ENCODE measurements at places on chromosomes 4 and X.

- no peak for DNase-seq
Measured at GRCh38 chr4:1856943-1857699, 1.2 kb upstream of the LETM1 start.

DNA sequence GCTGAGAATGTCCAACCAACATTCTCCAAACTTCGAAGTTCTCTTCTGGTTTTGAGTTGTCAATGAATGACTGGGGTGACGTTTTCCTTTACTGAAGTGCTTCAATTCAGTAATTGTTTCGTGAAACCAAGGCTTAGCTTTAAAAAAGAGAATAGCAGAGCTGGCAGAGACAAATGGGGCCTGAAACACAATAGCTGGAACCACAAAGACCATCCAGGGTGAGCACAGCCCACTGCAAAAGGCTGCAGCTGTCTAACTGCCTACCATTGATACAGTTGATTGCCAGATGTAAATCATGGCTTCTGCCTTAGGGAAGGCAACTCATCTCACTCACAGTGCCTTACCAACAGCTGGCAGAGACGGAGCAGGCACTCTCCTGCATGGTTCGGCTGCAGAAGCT lies 78.7 kb upstream of the ZNF518B start:
- DNase-seq: no peak

DNA sequence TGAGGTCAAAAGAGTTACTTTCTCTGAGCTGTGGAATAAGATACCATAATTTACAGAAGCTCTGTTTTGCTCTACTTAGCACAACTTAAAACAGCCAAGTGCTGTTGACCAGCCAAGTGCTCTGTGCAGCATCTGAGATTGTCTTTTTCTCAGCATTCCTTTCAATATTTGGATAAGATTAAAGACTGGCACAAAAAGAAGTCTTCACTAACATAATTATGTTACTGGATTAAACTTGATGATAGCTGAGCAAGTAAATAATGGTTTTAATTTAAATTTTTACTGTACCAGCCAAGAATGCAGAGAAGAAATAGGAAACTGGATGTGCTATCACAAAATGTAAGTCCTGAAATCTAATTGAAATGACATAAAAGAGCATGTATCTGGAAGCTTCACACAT lies 60.4 kb downstream of the NPY2R start:
- DNase-seq: no peak

DNA sequence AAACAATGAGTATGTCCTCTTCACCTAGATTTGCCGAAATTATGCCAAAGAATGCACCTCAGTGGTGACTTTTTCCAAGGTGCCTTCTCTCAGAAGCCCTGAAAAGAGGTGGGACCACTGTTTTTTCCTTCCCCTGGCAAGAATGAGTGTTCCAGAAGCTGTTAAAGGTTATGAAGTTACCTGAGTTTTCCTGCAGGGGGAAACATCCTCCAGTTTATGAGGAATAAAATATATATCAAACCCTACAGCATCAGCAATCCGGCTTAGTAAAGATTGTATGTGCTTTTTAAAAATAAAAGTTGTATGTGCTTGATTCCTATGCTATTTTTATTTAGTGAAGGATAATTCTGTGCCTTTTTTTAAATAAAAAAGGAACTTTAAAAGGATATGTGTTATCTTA lies 73.3 kb downstream of the RBM46 start:
- no peak for DNase-seq

DNA sequence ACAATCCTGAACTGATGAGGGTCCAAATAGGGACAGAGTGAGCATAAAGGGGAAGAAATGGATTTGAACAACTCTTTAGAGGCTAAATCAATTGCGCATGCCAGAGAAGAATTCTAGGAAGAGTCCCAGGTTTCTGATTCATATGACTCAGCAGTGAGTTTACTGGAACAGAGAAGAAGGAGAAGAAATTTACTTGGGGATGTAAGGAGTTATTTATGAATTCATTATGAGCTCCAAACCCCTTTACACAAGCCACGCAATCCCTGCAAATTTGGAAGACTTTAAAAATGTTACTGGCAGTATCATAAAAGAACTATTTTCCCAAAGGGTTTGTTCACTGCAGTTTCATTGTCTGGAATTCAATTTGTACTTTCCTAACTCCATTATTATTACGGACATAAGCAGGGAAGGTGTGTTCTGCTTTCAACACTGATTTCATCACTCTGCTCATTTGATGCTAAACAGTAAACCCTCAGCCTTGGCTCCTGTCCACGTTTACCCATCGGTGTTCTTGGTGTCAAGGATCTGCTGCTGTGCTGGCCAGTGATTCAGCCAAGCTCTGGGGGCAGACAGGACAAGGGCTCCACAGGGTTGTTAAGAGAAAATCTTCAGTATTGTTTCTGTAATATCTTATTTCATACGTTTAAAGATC lies 273.7 kb downstream of the HNRNPD start:
- DNase-seq: no peak

DNA sequence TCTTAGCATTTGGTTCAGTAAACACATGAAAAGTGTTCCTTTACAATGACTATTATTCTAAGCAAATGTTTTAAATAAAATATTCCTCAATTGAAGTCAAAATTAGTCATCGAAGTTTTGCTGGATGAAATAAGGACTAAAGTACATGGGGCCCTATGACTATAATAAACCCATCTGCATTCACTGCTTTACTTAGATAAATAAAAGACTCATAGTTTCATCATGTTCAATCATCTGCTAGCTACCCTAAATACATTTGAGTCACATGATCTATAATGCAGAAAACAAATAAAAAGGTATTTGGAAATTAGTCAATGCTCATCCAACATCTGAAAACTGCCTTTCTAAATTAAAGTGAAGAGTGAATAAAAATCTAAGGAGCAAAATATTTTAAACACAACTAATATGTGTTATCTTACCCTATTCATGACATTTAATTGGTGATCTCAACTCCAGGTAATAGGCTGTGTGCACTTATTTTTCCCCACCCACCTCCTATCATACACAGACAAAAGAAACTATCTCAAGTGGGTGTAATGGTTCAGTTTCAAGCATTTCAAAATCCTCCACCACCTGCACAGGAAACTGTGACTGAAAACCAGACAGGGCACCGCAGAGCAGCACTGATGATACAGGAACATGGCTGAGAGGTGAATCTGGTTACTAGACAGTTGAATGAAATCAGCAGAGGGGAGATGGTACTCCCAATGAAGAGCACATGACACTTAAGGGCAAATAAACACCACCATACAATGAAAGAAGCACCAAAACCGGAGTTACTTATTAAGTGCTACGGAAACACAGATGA lies 78.6 kb downstream of the CAMK2D start:
- DNase-seq: peak; percentile 27

GRCh38 chrX:56057325-56057724 lies 174.8 kb upstream of the KLF8 start:
- no peak for DNase-seq

GRCh38 chr4:152101556-152102435 lies 341.0 kb upstream of the GATB start:
- no peak for DNase-seq

GRCh38 chr4:81919223-81919622 lies 447.5 kb upstream of the RASGEF1B start:
- no peak for DNase-seq

- DNase-seq: no peak
Measured at GRCh38 chr4:107519053-107519452, 201.0 kb downstream of the PAPSS1 start.

- no peak for DNase-seq
Measured at GRCh38 chr4:188016754-188017153, 21.2 kb downstream of the ZFP42 start.

DNA sequence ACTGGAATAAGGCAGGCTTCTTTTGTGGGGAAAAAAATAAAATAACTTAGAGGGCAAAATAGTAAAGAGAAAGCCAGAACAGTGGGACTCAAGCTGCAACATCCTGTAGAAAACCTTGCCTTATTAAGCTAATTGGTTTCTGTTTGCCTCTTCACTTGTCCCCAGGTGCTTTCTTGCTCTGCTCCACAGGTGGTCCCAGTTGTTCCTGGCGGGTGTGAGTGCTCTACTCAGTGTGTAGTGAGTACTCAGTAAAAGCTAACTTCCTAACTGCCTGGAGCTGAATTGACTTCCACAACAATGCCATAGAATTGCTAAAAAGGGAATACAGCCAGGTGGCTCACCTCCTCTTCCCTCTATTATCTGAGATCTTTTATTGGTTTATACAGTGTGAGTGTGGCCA lies 930.2 kb downstream of the C4orf33 start:
- DNase-seq: no peak

- no peak for DNase-seq
Measured at GRCh38 chr4:2338754-2339457, 77.0 kb upstream of the MXD4 start.

DNA sequence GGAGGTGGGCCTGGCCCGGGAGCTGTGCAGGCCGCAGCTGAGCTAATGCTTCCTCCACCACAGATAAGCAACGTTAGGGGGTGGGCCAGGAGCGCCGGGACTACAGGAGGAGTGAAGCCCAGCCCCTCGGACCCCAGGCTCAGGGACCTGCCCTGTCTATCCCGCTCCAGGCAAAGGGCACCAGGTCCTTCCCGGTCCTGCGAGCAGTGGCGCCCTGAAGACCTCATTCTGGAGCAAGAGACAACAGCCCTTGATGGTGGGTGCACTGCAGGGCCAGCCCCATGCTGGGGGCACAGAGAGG lies 730 bp upstream of the TREX2 start:
- DNase-seq: no peak

GRCh38 chr4:128811571-128812441 lies 2.3 kb downstream of the JADE1 start:
- DNase-seq: peak; percentile 60

- DNase-seq: no peak
Measured at GRCh38 chrX:38654302-38654701, 93.0 kb downstream of the TSPAN7 start.

DNA sequence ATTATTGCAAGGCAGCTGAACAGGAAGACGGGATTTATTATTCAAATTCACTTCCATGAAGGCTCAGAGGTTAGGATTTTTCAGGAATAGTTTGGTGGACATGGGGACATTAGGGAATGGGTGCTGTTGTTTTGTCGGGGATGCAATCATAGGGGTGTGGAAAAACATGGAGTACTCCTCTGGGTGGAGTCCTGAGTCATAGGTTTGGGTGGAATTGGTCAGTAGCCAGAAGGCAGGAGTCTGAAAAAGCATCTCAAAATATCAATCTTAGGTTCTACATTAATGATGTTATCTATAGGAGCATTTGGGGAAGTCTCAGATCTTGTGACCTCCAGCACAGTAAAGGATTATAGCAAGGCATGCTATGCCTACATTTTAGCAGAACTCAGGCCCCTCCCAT lies 14.5 kb upstream of the ETNPPL start:
- DNase-seq: no peak

DNA sequence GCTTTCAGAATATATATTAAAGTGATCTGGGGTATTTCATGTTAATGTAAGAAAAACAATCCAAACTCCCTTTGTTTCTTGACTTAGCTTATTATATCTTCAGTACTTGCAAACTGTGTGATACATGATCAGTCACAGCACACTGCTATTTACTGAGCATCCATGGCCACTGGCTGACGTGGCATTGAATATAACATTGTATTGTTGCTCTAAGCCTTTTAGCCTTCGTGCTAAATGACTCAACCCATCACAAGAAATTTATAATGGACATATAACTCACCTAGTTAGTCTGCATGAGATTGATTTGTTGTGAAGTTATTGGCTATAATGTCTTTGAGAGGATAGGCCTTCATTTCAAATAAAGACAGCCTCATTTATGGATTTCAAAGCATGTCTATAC lies 642.6 kb downstream of the IL1RAPL1 start:
- DNase-seq: no peak

DNA sequence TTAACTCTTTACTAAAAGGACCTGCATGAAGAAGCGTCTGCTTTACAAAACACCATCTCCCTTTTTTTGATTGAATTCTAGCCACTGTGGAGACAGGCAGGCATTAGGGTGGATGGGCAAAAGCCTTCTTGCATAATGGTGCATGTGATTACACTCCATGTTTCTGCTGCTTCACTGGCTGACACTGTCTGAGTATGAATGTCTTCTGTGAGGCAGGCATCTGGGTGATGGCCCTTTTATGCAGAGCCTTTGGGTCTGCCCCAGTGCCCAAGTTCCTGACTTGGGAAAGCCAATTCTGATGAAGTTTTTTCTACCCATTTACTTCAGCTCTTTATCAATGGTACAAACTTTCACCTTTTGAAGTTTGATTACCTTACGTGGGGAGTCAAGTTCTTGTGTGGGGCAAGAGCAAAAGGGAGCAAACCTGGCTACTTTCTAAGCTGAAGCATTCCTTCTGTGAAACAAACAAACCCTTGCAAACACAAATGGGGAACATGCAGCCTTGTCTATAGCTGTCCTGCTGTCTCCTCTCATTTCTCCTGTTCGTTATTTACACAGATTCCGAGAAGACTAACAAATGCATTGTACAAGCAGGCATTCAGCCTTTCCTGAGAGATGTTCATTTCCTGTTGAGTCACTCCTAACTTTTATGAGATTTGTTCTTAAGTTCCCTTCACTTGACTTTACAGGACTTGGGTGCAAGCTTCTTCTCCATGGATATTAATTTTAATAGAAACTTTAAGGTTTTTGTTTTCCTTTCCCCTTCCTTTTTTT lies 301.9 kb downstream of the TLL1 start:
- DNase-seq: no peak

DNA sequence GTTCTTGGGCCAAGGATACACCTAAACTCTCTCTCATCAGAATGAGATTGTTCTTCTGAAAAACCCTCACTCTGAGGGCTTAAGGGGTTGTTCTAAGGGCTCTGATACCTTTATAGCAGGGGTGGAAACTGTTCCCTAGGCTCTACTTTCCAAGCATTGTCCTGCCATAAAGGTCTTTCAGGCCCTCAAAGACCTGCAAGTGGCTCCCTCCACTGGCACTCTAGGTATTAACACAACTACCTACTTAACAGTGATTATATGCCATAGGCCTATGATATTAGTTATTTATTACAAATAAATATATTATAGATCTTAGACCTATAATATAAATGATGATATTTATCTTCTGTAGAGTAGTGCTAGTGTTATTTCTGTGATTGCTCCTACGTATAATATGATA lies 473.7 kb upstream of the RPS6KA3 start:
- no peak for DNase-seq

DNA sequence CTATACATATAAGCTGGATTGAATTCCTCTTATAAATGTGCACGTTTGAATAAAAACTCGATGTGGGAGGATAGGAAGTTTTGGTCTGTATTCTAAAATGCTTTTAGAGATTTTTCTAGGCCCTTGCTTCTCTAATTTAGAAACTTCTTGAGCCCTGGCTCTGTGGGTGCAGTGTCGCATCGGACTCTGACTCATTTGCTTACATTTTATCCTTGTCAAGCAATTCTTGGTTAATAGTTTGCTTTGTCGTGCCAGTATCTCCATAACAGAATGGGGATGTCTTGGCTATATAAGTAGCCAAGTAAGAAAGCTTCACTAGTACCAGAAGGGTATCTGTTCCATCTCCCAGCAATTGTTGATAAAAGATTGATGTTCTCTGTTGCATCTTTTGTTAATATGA lies 10.7 kb downstream of the SGMS2 start:
- no peak for DNase-seq

- DNase-seq: no peak
Measured at GRCh38 chrX:94743478-94743877, 1069.5 kb downstream of the FAM133A start.

DNA sequence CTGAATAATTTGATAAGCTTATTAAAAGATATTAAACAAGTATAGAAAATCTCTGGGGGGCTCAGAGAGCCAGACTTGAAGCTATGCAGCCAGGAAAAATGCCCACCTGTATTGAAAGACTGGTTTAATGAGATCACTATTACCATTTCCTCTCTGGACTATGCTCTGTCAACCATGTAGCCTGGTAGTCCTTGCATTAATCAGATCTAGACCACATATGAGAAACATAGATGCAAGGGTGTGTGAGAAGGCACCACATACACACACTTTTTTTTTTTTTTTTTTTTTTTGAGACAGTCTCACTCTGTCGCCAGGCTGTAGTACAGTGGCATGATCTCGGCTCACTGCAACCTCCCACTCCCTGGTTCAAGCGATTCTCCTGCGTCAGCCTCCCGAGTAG lies 75.9 kb upstream of the ATP8A1 start:
- DNase-seq: no peak
